ENCODE measurements at places on chromosomes 4 and X.

DNA sequence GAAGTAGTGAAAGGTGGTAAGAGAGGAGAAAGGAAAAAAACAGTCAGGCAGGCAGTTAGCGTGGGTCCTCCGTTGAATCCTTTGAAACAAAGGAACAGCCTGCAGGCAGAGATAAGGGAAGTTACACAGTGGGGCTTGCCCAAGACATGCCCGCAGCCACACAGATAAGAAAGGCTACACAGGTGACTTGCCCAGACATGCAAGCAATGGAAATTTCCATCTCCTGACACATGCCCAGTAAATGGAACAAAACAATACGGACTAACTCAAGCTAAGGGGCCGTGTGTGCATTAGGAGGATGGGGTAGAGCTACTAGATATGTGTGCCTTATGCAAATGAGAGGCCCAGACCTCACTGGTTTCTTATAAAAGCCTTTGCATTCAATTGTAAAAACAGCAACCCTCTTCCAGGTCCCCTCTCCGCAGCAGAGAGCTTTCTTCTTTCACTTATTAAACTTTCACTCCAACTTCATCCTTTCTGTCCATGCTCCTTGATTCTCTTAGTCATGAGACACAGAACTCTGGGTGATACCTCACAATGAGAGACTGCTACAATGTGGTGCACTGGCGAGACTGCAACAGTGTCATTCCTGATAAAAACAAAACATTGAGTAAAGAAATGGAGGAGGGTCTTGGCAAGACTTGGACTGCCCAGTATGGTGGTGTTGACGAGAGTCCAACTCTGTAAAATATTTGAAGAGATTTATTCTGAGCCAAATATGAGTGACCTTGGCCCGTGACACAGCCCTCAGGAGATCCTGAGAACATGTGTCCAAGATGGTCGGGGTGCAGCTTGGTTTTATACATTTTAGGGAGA is 997.4 kb upstream of the PRKX start:
- DNase-seq = no peak

- peak; percentile 0 for DNase-seq
Observed at GRCh38 chrX:32483534-32484136, 727.7 kb downstream of the DMD start.

GRCh38 chrX:148309413-148309812 is 191.0 kb upstream of the AFF2 start:
- no peak for DNase-seq

- no peak for DNase-seq
Observed at GRCh38 chr4:95213366-95213765, 335.4 kb downstream of the UNC5C start.

GRCh38 chr4:133402616-133403015 is 253.5 kb downstream of the PCDH10 start:
- DNase-seq = no peak

DNA sequence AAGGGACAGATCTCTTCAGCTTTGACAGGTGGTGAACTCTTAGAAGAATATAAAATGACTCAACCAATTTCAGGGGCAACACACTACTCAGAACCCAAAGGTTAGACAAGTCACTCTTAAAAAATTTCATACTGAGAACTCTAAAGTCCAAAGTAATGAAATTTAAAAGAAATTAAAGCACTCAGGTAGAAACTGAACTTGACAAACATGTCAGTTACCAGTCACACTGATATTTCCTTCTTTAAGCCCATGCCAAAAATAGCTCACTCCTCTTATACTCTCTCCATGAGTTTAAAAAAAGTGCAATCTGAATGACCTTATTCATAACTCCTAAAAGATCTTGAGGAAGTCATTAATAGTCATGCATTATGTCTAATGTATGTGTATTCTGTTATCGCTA is 40.3 kb downstream of the AMMECR1 start:
- DNase-seq = no peak

- DNase-seq = no peak
Observed at GRCh38 chrX:71671043-71671780, 3.9 kb downstream of the LOC101059915 start.

DNA sequence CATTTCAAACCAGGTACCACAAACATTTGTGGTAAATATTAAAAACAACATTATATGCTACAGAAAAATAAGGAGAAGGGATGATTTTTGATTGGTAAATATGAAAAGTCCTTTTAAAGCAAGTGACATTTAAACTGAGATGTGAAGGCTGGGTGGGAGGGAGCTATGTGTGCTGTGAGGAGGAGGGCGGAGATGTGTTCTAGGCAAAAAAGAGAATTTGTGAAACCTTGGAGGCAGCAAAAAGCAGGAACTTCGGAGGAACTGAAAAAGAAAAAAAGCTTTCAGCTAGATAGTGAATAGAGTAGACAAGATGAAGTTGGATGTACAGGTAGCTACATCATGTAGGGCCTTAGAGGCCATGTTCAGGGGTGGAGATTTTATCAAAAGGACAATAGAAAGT is 10.1 kb upstream of the ARAP2 start:
- no peak for DNase-seq

DNA sequence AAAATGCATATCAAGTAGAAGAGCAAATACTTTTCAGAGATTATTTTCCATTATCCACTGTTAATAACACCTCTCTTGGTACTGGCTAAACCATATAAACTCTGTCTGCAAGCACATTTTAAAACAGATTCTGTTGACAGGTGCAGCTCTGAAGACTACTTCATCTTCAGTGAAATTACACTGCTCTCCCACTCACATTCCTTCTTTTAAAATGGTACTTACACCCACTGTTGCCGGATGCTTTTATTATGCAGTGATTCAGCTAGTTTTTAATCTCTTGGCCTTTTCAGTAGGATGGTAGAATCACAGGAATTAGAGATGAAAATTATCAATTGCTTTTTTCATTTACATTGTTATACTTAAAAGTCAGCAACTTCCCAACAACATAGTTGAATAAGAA is 381.6 kb downstream of the GASK1B start:
- no peak for DNase-seq

DNA sequence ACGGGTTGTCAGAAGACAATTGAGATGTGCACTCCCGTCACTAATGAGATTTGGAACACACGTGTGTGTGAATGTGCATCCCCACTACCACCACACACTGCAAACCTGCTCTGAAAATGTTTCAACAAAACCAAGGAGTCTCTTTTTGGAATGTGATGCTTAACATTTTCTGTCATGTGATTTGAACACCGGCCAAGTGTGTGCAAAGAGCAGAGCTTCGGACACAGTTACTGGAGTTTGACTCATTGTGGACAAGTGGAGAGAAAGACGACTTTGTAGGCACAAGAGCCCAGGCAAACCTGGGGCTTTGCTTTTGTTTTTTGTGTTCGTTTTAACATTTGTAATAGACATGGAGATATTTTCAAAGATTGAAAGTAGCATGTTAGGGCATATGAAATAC is 49.2 kb downstream of the CCKAR start:
- no peak for DNase-seq

- no peak for DNase-seq
Observed at GRCh38 chr4:160316036-160316435, 1213.2 kb downstream of the RAPGEF2 start.

- no peak for DNase-seq
Observed at GRCh38 chrX:113510586-113510985, 670.0 kb upstream of the AMOT start.

GRCh38 chr4:174805746-174806145 is 23.3 kb downstream of the GLRA3 start:
- no peak for DNase-seq

GRCh38 chr4:141346144-141346543 is 125.4 kb downstream of the ZNF330 start:
- peak; percentile 51 for DNase-seq

GRCh38 chrX:13212191-13212651 is 107.6 kb downstream of the ATXN3L start:
- no peak for DNase-seq

- no peak for DNase-seq
Observed at GRCh38 chrX:69321006-69321655, 155.9 kb upstream of the PJA1 start.

GRCh38 chrX:77014377-77015372 is 432.5 kb upstream of the FGF16 start:
- DNase-seq = no peak

DNA sequence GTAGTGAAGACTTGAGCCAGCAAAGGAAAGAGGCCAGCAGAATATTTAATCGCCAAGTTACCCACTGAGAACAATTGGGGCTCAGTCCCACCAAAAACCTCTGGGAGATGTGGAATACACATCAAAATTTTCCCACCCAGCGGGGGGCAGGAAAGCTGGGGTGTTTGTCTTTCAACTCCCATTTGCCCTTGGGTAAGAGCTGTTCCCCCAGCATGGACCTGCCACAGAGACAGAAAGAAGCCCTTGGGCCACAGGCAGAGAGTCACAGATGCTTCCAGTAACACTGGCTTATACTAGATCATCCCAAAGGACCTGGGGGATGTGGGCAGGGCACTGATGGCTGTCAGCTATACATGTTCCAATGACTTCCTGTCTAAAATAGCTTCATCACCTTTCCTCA is 18.9 kb upstream of the FBXW7 start:
- no peak for DNase-seq

DNA sequence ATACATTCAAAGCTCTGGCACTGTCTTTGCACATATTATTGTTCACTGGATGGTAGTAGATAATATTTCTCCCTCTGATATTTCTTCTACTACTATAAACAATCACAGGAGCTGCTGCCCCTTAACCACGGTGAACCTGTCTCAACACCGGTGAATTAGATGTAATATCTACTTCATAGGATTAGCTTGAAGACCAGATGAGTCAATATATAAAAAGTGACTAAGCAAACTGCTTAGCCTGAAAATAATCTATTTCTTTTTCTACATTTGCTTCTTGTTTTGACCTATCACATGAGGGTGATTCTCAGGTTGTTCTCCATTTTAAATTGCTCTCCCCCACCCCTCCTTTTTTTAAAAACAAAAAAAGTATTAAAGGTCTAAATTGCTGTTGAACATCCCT is 645.5 kb downstream of the ANKRD50 start:
- DNase-seq = no peak

DNA sequence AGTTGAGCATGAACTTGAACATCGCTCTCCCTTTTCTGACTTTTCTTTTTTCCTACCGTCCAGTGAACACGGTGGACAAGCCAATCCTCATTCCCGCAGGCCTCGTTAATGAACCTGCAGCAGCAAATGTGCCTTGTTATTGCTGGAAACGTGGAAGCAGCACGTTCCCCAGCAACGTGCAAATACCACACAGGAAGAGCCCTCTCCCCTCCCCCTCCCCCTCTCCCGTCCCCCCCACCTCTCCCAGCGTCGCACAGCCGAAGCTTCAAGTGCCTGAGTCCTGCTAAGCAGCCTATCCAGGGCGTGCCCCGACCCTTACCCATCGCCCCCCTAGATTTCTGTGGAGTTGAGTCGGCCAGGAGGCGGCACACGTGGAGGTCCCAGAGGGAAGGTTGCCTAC is 219.9 kb downstream of the BCOR start:
- no peak for DNase-seq

DNA sequence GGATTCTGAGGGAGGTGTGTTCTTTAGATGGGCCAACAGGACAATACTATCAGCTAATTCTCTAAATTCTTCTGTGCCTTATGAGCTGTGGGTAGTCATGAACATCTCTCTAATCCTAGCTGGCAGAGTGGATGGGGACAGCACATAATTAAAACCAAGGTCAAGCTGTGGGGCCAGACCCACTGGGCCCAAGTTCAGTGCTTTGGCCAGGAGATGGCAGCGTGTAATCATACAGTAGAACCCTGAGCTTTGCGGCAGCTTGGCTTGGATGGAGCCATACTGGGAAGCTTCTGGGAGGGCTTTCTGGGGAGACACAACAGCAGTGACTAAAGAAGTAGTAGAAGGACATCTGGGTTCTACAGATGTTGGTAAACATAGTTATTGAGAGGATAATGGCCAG is 140.3 kb upstream of the CXCL13 start:
- no peak for DNase-seq

- no peak for DNase-seq
Observed at GRCh38 chr4:78984593-78984992, 45.4 kb upstream of the PAQR3 start.

- DNase-seq = no peak
Observed at GRCh38 chr4:25351777-25352416, 25.2 kb upstream of the ANAPC4 start.

GRCh38 chr4:158169506-158169905 is 3.3 kb downstream of the GASK1B start:
- no peak for DNase-seq

- no peak for DNase-seq
Observed at GRCh38 chr4:21011106-21011505, 310.8 kb downstream of the PACRGL start.

DNA sequence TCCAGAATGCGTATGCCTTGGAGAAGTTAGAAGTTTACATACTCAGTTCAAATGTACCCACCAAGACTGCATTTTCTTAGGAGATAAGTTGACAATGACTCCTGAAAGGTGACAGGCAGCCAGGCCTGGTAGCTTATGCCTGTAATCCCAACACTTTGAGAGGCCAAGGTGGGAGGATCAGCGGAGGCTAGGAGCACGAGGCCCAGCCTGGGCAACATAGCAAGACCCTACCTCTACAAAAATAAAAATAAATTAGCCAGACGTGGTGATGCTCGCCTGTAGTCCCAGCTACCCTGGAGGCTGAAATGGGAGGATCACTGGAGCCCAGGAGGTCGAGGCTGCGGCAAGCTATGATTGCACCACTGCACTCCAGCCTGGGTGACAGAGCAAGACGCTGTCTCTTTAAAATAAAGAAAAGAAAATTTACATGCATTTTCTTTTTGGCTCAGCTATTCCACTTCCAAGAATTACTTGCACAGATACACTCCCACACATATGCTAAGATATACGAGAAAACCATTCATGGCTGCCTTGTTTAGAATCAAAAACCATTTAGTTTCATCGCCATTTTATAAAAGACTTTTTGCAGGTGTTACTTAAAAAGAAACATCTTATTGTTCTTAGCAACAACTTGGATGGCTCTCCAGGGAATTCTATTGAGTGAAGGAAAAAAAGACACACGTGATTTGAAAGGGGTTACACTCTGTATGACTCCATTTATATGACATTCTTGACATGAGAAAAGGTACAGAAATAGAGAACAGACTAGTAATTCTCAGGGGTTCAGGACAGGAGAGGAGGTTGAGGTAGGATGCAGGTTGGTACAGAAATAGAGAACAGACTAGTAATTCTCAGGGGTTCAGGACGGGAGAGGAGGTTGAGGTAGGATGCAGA is 66.3 kb downstream of the DHRSX start:
- no peak for DNase-seq

- no peak for DNase-seq
Observed at GRCh38 chr4:27189683-27190082, 329.0 kb downstream of the STIM2 start.

- no peak for DNase-seq
Observed at GRCh38 chr4:129059028-129059427, 34.3 kb downstream of the SCLT1 start.

DNA sequence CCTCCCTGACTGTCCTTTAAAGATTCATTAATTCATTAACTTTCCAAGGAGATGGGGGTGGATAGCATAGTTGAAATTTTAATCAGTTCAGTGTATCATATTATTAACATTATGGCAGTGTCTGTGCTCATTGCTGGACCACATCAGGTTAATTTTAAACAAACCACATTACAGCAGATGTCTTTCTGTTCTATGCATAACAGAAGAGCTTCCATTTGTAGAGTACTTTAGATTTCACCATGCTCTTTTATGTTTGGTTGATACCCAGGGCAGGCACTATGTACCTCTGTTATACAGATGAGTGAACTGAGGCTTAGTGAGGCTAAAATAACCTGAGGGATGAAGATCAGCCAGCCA is 41.1 kb downstream of the AFF2 start:
- DNase-seq = no peak

Measured in GM20000 (cell line).